ENCODE measurements at places on chromosomes 13 and 19. TPM values are rescaled to one million over a fixed set of nuclear protein-coding genes. Genes with fewer than 3 reads are reported as not detected.

Gene CYSLTR2
- total RNA-seq: 1.9 TPM

Gene CRX
- total RNA-seq: under 0.01 TPM

Gene MBD3L3
- 0.24 TPM for total RNA-seq

GRCh38 chr13:103157016-103157415 is 90.8 kb upstream of the SLC10A2 start:
- no peak for DNase-seq
